ENCODE measurements at places on chromosomes 5 and 9. TPM values are rescaled to one million over a fixed set of nuclear protein-coding genes. Genes with fewer than 3 reads are reported as not detected.

DNA sequence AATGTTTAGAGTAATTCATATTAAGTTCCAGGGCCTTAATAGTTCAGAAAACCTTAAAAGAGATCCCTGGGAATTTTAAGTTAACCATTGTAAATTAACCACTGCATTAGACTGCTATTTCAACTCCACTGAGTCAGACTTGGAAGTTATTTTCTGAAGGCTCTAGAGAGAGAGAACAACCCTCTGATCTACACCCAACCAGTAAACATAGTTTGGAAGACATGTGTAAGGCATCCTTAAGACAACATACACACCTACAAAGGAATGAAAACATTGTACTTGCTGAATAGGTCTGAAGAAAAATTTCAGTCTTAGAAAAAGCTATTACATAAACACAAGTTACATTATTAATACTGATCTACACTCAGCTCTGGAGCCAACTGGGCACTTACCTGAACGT is 158.2 kb upstream of the FST start:
- DNase-seq: no peak

The VCAN gene
- total RNA-seq: 21.2 TPM

The PCDHB14 gene
- 4.3 TPM for total RNA-seq

DNA sequence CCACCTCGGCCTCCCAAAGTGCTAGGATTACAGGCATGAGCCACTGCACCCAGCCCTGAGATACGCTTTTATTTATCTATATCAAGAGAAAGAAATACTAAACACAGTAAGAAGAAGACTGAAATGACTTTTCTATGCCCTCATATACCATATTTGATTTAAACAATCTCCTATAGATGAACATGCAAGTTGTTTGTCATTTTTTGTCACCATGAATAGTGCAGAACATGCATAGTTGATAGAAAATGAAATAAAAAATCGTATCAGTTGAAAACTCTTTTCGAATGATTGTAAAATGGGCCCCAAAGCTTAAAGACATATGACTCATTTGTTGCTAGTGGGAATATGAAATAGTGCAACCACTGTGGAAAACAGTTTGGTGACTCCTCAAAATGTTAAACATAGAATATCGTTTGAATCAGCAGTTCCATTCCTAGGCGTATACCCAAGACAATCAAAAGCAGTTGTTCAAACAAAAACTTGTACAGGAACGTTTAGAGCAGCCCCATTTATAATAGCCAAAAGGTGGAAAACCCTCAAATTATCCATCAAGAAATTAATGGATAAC is 61.4 kb upstream of the ANKH start:
- DNase-seq: no peak

DNA sequence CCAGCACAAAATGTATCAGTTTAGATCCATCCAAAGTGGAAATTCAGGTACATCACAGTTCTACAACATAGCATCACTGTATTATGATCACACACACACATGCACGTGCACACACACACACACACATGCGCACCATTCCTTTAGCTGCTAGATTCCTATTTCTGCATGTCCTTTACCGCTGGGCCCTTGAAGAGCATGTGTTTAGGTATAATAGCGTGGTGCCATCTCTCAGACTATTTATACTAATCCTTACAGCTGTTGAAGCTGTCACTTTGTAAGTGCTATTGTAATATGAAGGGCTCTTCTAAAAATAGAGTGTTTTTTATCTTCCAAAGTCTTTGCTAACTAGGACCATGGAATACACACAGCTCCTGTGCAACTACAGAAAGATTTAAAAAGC is 308.8 kb upstream of the TRPC7 start:
- no peak for DNase-seq

The CFAP77 gene
- total RNA-seq: 2.0 TPM

- no peak for DNase-seq
Measured at GRCh38 chr5:165188556-165189175, 1683.2 kb downstream of the MAT2B start.

Measured in heart left ventricle (tissue), 16 donors.